ENCODE measurements at places on chromosomes 11 and 22. TPM values are rescaled to one million over a fixed set of nuclear protein-coding genes. Genes with fewer than 3 reads are reported as not detected.

GRCh38 chr11:76885390-76886097, 24.8 kb downstream of the ACER3 start:
- no peak overlapping the region for H3K27ac ChIP-seq
- H3K27me3 ChIP-seq = no peaks in the 10 kb centered on the region
- no peaks in the 10 kb centered on the region for H3K36me3 ChIP-seq
- no peak overlapping the region for H3K4me3 ChIP-seq
- H3K4me1 ChIP-seq = peaks cover 19% of the 10 kb centered on the region

SYCE3 gene
- total RNA-seq = not detected

DNA sequence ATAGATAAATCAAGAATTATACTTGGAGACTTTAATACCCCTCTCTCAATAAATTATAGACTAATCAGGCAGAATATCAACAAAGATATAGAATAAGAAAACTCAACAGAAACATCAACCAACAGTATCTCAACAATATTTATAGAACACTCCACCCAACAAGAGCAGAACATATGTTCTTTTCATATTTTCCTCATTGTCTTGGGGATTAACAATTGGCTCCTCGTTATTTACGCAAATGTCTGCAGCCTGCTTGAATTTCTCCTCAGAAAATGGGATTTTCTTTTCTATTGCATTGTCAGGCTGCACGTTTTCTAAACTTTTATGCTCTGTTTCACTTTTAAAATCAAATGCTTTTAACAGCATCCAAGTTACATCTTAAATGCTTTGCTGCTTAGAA, 37.0 kb upstream of the FBLN1 start:
- no peaks in the 10 kb centered on the region for H3K4me1 ChIP-seq
- no peaks in the 10 kb centered on the region for H3K36me3 ChIP-seq
- DNase-seq = no peak
- no peak overlapping the region for H3K4me3 ChIP-seq

RFPL1 gene
- 1.4 TPM for total RNA-seq

HBB gene
- total RNA-seq = 5,354 TPM

DNA sequence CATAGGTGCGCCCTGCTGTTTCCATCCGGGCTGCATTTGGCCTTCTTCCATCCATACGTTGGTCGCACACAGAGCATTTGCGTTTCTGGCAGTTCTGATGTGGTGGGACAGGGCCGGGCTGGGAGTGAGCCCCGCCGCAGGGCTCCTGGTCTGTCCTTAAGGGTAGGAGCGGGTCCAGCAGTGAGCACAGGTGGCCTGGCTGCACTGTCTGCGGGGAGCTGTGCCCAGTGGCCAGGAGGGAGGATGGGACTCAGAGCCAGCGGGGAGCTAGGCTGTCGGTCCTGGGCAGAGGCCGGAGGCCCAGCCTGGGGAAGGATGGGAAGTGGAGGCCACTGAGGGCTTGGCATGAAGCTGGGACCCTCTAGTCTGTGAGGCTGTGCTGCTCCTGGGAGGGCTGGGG, 385.1 kb downstream of the TBC1D22A start:
- DNase-seq = no peak
- no peak overlapping the region for H3K4me3 ChIP-seq
- H3K36me3 ChIP-seq = no peaks in the 10 kb centered on the region
- H3K4me1 ChIP-seq = peaks cover 14% of the 10 kb centered on the region
- H3K27me3 ChIP-seq = no peaks in the 10 kb centered on the region
- no peak overlapping the region for H3K27ac ChIP-seq

DNA sequence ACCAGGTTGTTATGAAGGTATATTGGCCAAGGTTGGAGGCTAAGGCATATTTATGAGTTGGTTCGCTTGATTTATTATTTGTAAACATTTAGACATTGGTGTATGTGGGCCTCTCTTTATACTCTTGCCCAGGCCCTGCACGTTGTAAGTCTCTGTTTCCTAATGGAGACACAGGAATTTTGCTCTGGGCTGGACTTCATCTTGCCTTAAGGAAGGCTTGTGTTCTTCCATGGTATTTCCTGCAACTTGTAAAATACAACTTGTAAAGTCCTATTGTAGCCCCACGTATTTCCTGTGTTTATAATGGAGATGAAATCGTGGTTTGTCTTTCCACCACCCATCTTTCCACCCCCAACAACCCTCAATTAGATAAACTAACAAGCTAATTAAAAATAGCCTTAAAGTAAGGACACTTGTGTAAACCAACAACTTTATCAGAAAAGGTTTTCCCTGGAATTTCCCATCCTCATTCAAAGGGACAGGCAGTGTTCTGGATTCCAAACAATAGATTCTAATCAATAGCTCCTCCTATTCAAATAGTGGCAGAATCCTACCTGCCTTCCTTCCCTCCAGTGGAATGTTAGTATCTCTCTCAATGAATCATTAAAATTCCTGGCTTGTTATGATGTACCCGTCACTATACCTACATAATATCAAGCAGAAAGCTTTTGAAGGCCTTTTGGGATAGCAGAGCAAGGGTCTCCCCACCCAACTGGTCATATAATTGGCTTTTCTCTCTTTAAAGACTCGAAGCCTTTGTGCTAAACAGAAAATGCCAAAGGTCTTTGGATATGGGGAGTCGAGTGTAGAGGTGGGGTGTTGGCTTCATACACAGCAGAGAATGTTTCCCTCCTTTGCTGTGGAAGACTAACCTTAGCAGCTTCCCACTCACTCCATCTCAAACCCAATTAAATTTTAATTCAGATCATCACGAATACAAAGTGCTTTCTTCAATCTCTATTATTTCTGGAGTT, 77.1 kb downstream of the UBASH3B start:
- H3K36me3 ChIP-seq = no peaks in the 10 kb centered on the region
- no peak for DNase-seq
- no peak overlapping the region for H3K27ac ChIP-seq
- H3K27me3 ChIP-seq = no peaks in the 10 kb centered on the region
- no peak overlapping the region for H3K4me3 ChIP-seq

Measured in spleen (tissue), 13 donors.